ENCODE measurements at places on chromosomes 11 and 22. TPM values are rescaled to one million over a fixed set of nuclear protein-coding genes. Genes with fewer than 3 reads are reported as not detected.

- DNase-seq, result no peak
- H3K27me3 ChIP-seq, result no peaks in the 10 kb centered on the region
- H3K4me1 ChIP-seq, result no peaks in the 10 kb centered on the region
- H3K27ac ChIP-seq, result no peak overlapping the region
- no peaks in the 10 kb centered on the region for H3K36me3 ChIP-seq
- no peak overlapping the region for H3K4me3 ChIP-seq
Measured at GRCh38 chr11:94196363-94196762, 67.7 kb downstream of the PANX1 start.

DNA sequence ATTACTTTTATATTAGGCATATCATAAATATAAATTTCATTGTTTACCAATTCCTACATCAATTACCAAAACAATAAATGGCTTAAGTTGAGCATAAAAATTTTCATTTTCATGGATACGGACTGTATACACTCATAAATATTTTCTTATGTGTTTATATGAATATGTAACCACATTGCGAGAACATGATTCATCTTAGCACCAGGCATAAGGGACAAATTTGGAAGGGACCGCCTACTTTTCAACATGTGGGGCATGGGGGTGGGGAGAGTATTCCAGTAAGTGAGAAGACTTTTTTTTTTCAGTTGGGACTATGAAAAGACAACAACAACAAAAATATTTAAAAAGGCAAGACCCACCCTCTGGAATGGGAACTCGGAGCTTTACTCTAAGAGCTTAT, 296.1 kb downstream of the RAB38 start:
- no peak for DNase-seq
- H3K36me3 ChIP-seq, result no peaks in the 10 kb centered on the region
- no peak overlapping the region for H3K27ac ChIP-seq
- no peaks in the 10 kb centered on the region for H3K27me3 ChIP-seq
- H3K4me3 ChIP-seq, result no peak overlapping the region

DNA sequence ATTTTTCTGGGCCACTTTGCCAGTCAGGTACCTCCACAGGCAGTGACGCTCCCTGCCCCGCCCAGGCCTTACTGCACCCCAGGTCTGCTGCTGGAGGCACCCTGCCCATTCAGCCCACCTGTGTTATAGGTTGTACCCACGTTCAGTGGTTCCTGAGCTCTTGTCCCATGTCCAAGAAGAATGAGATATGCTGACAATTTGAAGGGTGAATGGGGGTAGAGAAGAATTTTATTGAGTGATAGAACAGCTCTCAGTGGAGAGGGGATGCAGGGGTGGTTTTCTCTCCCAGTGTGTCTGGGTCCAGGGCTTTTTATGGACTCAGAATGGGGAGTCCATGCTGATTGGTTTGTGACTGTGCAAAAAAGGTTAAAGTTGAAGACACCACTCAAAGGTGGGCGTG, 149.7 kb downstream of the LDLRAD3 start:
- peak; percentile 28 for DNase-seq
- H3K4me3 ChIP-seq, result peak overlapping the region; percentile 42

- H3K27me3 ChIP-seq, result no peaks in the 10 kb centered on the region
- peaks cover 5% of the 10 kb centered on the region for H3K4me1 ChIP-seq
- H3K36me3 ChIP-seq, result no peaks in the 10 kb centered on the region
- H3K4me3 ChIP-seq, result peak overlapping the region; percentile 81
Measured at GRCh38 chr22:19959043-19959586, 17.5 kb upstream of the TXNRD2 start.

DNA sequence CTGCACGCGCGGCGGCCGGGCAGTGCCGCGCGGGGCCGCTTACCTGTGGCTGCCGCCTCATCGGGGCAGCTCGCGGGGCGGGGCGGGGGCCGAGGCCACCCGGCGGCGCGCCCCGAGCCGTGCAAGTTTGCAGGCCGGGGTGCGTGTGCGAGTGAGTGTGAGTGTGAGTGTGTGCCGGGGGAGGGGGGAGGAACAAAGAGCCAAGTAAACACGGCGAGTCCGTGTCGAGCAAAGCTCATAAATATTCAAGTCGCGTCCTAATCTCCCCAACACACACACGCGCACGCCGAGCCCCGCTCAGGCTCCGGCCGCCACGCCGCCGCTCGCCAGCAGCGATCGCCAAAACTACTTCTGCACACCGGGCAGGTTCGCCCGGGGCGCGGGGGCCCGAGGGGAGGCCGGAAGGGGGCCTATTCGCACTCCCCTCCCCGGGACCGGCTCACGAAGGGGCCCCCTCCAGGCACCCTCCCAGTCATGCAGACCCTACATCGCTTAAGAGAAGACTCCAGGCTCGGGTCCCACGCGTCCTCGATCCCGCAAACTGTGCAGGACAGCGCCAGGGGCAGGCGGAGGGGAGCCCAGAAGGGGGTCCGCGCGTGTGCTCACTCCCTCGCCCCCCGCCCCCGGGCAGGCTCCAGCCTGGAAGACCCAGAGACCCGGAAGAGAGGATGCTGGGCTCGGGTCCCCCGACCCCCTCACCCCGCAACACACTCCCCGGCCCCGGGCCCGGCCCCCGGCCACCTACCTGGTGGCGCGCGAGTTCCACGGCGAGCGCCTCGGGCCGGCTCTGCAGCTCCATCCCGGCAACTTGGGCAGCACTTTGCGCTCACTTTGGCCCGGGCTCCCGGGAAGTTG, 827 bp downstream of the PHF21B start:
- H3K27me3 ChIP-seq, result no peaks in the 10 kb centered on the region
- peak overlapping the region; percentile 82 for H3K27ac ChIP-seq
- H3K36me3 ChIP-seq, result peaks cover 10% of the 10 kb centered on the region

- H3K27ac ChIP-seq, result no peak overlapping the region
- H3K4me1 ChIP-seq, result no peaks in the 10 kb centered on the region
- DNase-seq, result no peak
- H3K4me3 ChIP-seq, result no peak overlapping the region
- H3K36me3 ChIP-seq, result no peaks in the 10 kb centered on the region
- H3K27me3 ChIP-seq, result no peaks in the 10 kb centered on the region
Measured at GRCh38 chr11:77179048-77179447, 51.0 kb downstream of the MYO7A start.

- DNase-seq, result peak; percentile 35
- H3K27ac ChIP-seq, result no peak overlapping the region
- H3K27me3 ChIP-seq, result no peaks in the 10 kb centered on the region
- no peaks in the 10 kb centered on the region for H3K4me1 ChIP-seq
- no peaks in the 10 kb centered on the region for H3K36me3 ChIP-seq
Measured at GRCh38 chr11:80798174-80798573, 1357.3 kb upstream of the TENM4 start.

DNA sequence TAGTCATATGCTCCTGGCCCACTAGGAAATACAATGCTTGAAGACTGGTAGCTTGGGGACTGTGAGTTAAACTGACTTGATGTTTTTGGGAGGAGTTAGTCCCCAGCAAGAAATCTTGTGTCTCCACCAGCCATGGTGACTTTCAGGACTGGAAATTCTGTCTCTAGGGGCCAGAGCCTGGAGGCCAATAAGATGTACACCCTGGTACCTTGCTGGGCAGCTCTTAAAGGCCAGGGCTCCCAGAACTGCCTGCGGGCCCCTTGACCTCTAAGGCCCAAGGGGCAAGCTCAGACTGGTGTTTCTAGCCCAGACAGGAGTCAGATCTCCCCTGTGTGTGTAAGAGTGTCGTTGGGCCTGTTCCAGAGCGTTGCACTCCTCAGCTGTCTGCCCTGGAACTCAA, 128.7 kb upstream of the C11orf58 start:
- H3K27me3 ChIP-seq, result peaks cover 97% of the 10 kb centered on the region
- H3K4me1 ChIP-seq, result peaks cover 4% of the 10 kb centered on the region
- H3K4me3 ChIP-seq, result no peak overlapping the region
- no peak for DNase-seq
- no peak overlapping the region for H3K27ac ChIP-seq
- H3K36me3 ChIP-seq, result no peaks in the 10 kb centered on the region

DNA sequence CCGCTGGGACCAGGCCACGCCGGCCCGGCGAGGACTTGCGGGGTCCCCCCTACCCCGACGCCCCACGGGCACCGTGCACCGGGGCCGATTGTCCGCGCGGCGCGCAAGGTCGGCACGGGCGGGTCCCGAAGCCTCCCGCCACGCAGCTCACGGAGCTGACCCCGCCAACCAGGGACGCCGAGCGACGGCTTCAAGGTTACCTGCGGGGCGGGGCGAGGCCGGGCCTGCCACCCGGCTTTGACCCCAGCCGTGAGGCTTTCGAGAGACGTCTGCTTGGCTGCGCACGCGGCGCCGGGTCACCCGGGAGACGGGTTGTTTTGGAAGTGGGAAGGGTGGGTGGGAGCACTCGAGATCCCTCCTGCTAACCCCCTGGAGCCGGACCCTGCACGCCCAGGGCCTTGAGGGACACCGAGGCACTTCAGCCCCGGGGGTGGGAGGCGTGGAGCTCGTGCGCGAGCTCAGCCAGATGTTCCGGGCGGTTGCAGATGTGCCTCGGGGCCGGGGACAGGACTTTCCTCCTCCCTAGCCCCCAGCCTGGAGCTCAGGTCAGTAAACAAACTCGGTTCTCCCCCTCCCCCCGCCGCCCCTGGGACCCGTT, 3.2 kb upstream of the WNT11 start:
- H3K27ac ChIP-seq, result no peak overlapping the region
- peak; percentile 85 for DNase-seq
- no peaks in the 10 kb centered on the region for H3K36me3 ChIP-seq
- H3K4me1 ChIP-seq, result peaks cover 2% of the 10 kb centered on the region

DNA sequence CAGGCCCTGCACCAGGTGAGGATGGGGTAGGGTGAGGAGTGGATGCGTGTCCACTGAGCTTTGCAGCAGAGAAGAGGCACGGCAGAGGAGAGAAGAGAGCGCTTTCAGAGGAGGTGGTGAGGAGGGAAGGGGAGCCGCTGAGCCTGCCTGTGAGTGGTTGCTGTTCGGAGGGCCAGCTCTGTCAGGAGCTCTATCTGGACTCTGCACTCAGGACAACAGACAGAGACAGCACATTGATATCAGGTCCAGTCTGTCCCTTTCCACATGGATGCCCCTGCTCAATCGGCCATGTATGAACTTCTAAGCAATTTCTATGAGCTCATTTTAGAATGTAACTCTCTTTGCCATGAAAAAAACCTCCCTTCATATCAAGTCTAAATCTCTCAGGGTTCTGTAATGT, 158.6 kb downstream of the KIRREL3 start:
- H3K27ac ChIP-seq, result no peak overlapping the region
- H3K4me1 ChIP-seq, result no peaks in the 10 kb centered on the region
- DNase-seq, result peak; percentile 14
- H3K36me3 ChIP-seq, result no peaks in the 10 kb centered on the region
- no peak overlapping the region for H3K4me3 ChIP-seq

GRCh38 chr22:47174671-47175112, 412.2 kb downstream of the TBC1D22A start:
- no peak overlapping the region for H3K27ac ChIP-seq
- no peak overlapping the region for H3K4me3 ChIP-seq
- no peaks in the 10 kb centered on the region for H3K36me3 ChIP-seq
- H3K4me1 ChIP-seq, result no peaks in the 10 kb centered on the region
- DNase-seq, result peak; percentile 43

DNA sequence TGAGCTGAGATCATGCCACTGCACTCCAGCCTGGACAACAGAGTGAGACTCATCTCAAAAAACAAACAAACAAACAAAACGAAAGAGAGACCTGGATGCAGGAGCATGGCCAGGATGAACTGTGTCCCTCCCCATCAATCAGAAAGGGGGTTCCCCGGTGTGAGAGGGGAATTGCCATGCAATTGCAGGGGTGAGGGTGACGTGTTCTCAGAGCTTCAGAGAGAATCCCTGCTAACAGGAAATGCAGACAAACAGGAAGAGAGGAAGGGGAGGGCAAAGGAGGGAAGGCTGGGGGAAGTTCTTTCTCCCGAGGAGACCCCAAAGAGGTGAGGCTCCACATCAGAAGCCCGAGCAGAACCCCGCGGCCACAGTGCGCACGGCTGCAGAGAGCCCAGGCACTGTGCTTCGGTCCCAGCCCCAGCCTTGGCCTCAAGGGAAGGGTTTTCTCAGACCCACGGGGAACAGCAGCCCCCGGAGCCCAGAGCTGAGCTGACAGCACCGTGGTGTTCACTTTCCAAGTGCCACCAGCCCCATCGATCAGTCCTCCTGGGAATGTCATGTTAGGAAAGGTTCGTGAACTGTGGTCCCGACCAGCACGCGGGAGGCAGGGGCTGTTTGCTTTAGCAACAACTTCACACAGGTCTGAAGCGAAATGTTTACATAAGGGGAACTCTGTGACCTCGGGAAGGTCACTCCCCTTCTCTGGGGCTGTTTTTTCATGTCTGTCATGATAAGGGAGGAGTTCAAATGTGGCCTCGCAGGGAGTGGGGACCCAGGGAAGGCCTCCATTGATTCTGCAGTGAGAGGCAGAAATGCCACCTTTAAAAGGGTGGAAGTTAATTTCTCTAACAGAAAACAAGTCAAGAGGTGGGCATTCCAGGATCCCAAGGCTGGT, 108.0 kb upstream of the ANO1 start:
- no peak overlapping the region for H3K27ac ChIP-seq
- H3K36me3 ChIP-seq, result no peaks in the 10 kb centered on the region
- H3K27me3 ChIP-seq, result no peaks in the 10 kb centered on the region
- no peak overlapping the region for H3K4me3 ChIP-seq

DNA sequence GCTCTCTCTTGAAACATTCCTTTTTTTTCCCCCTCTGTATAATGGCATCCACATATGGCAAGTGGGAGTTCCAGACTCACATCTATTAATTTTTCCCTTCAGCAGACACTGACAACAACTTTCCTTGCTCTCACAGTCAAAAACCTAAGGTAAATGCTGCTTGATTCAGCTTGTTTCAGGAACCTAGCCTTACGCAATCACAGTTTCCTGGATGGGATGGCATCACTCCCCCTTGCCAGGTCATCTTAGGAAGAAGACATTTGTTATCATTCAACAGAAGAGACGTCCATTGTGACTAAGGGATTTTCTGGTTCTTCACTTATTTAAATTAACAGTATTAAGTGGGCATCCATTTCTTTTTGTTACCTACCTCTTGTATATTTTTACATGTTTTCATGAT, 112.0 kb upstream of the PDGFD start:
- no peaks in the 10 kb centered on the region for H3K4me1 ChIP-seq
- no peak for DNase-seq
- no peaks in the 10 kb centered on the region for H3K36me3 ChIP-seq
- H3K27ac ChIP-seq, result no peak overlapping the region
- H3K4me3 ChIP-seq, result no peak overlapping the region

DNA sequence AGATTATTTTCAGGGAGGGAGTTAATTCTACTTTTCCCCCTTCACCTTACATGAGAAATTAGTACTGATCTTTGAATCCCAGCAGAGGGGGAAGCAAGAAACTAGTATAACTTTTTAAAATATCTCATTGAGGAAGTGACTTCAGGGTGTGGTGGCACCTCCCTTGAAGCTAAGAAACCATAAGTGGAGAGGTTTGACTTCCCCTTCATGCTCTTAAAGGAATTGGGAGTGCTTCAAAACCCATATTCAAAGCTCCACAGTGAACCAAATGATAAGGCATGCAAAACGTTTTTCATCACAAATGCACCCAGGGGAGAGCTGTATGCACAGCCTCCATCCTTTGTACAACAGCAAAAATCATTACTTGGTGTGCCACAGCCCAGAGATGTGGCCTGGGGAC, 540 bp downstream of the MS4A14 start:
- H3K27ac ChIP-seq, result no peak overlapping the region
- no peaks in the 10 kb centered on the region for H3K36me3 ChIP-seq

CD3E gene
- total RNA-seq, result not detected

IRAG1 gene
- 4.2 TPM for total RNA-seq
